ENCODE measurements at places on chromosomes 5 and 9.

DNA sequence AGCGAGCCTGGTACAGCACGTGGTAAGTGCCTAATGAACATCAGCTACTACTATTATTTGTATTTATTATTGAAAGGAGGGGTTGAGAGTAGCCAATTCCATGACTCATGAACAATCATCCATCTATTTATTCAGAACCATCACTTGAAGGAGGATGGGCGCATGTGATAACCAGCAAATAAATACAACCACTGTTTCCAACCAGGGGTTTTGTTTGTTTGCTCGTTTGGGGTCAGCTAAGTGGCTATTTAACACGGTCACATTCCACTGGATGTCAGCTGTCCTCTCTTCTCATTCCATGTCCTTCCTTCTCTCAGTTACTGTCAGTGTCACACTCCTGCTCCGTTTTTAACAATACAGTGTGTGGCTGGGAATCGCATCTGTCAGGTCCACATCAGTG, 8.6 kb downstream of the RAPGEF1 start:
- DNase-seq: no peak

DNA sequence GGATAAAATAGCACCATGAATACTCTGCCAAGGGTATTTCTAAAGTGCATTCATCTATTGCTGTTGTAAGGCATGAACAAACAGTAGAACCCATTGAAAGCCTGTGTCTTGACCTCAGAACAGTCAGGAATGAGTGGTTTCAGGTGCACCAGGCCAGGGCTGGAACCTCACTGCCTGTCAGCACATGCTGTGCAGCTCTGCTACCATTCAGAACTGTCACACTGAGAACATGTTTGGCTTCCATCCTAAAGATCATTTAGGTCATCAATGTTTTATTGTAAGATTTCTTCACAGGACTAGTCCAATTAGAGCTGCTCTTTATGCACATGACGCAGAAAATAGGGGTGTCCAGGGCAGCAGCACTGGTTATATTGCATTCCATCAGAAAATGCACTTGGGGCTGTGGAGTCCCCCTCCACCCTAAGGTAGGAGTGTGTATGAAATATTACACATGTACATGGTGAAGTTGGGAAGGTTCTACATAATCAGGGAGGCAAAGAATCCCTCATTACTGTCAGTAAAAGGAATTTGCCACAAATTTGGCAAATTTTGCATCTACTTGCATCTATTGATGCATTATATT, 408.0 kb downstream of the CTNND2 start:
- DNase-seq: no peak

DNA sequence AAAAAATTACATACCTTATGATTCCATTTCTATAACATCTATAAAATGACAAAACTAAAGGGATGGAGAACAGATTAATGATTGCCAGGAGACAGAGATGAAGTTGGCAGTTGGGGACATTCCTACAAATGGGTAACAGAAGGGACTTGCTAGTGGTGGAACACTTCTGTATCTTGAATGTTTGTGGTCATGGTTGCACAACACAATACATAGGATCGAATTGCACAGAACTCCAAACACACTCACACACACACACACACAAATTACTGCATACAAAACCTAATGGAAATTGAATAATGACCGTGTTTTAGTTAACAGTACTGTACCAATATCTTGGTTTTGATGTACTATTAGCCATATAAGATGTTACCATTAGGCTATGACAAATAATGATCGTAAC, 330.7 kb upstream of the POU5F2 start:
- DNase-seq: no peak

DNA sequence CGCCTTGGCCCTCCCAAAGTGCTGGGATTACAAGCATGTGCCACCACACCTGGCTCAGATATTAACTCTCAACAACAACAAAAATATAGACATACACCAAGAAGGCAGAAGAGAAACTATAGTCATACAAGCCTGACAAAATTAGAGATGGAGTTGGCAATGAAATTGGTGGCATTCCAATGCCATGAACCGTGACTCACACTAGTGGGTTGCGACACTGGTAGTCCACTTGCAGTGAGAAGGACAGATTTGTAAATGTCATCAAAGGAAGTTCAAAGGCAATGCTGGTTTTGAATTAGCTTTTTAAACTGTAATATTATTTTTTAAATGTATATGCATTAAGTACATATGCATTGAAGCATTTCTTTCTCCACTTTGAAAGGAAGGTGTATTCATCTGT, 8.5 kb upstream of the DNAJC25 start:
- no peak for DNase-seq

- DNase-seq: peak; percentile 58
These were observed 17.4 kb upstream of the ADRB2 start for GRCh38 chr5:148808864-148809642.

- DNase-seq: no peak
These were observed 302.6 kb downstream of the ACTL7B start for GRCh38 chr9:108553111-108553635.

DNA sequence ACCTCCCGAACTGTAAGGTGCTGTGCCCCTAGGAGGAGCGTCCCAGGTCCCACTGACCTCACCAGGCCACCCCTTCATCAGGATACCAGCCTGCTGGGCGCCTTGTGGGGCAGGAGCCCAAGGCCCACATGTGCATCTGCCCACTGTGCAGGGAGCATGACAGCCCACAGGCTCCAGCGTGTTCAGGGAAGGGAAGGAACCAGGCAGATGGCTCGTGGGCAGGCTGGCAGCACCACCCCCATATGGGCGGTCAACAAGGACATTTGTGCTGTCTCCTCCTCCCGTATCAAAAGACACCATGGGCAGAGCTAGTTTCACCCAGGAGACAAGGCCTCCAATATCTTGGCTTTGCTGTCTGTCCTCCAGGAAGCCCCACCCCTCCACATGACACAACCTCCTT, 85.5 kb upstream of the PPP1R26 start:
- no peak for DNase-seq

- DNase-seq: no peak
These were observed 167.2 kb downstream of the TTLL11 start for GRCh38 chr9:121925935-121926334.

- no peak for DNase-seq
These were observed 23.1 kb upstream of the PLPP6 start for GRCh38 chr9:4638968-4639367.

DNA sequence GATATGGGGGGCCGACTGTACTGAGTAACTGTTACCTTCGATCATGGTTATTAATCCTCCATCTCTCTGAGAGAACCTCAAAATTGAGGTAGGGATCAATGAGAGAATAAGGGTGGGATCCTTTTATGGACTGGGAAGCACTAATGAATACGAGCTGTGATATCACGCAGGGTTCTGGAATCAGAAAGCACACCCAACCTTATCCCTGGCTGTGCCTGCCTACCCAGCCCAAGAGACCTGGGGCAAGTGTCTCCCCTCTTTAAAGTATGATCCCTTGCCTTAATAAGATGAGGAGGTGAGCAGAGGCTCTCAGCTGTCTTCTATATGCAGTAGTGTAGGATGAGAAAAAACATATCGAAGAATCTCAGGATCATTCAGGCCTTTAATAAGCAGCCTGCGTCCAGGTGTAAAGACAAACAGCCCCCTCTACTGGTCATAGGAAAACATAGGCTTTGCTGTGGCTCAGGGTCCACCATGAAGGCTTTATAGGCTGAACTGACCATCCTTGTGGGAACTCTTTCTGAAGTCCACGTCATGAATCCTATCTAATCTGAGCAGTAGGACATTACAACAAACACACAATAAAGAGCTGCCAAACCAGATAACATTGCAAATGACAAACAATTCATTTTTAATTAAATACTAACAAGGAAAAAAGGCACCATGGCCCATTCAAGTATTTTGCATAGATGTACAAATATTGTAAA, 16.8 kb downstream of the NIPAL4 start:
- no peak for DNase-seq

- DNase-seq: no peak
These were observed 2.5 kb downstream of the PHF2 start for GRCh38 chr9:93578844-93579243.

DNA sequence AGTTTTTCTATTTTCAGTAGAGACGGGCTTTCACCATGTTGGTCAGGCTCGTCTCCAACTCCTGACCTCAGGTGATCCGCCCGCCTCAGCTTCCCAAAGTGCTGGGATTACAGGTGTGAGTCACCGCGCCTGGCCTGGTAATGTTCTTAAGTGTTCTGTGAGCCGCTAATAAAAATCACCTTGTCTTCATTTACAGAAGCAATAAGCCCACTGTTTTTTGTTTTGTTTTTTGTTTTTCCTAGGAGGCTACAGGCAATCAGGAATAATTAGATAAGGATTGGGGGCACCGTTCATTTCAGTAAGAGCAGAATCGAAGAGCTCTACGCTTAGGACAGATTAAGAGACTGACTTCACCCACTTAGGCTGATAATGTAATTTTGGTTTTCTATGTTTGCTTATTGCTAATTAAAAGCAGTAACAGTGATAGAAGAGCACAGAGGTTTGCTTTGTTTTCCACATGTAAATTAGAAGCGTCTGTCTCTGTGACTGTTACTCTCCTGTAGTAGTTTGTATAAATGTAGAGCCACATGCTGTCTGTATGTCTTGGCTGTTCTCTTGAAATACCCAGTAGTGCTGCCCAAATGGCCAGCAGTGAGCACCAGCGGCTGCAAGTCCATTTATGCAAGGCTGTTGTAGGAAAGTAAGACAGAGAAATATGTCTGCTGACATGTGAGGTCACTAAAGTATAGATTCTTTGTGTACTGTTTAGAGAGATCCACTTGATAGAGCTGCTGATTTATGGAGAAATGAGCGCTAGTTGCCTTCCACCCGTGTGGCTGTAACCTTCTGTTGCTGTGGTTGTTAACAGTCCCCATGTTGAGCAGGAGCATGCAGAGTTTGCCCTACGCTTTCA, 30.5 kb downstream of the TRIO start:
- DNase-seq: no peak

- no peak for DNase-seq
These were observed 97.9 kb upstream of the PCSK1 start for GRCh38 chr5:96530901-96531300.

DNA sequence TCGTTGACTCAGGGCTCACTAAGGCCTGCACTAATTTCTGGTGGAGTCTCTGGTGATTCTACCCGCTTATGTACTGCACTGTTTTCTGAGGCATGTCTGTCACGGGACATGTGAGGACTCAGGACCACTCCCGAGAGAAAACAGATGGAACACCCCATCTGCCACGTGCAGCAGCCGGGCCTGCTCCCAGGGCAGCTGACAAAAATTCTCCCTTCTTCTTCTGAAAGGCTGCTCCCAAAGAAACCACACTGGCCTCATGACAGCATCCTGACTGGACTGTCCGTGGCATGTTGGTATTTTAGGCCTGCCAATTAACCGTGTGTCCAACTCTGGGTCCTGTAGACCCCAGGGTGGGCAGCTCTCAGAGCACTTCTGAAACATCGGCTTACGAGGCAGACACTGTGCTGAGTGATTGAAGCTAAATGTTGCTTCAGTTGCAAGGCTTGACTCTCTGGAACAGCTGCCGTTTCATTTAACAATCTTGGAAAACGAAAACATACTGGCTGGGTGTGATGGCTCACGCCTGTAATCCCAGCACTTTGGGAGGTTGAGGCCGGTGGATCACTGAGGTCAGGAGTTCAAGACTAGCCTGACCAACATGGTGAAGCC, 39.0 kb downstream of the FAM240B start:
- no peak for DNase-seq

GRCh38 chr9:137077010-137077747, at the start of gene UAP1L1:
TSS of gene UAP1L1 (plus strand) at chr9:137077517. CDS start at chr9:137077533, 16 bp downstream.
- no peak for DNase-seq

DNA sequence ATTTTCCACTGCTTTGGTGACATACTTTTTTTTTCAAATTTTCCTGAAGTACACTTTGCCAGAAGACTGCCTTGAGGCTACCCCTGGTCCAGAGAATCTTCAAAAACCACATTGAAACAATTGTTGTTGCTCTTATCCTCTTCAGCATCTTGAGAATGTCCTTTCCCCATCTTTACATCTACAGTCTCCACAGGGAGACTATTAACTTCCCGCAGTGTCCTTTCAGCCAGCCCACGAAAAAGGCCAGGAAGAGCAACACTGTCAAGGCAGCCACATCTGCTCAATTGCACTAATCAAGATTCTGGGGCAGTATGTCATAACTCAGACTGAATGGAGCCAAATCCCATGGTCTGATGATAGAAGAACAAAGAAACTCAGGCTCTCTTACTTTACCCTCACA, 148.3 kb downstream of the ENC1 start:
- no peak for DNase-seq

GRCh38 chr9:92474587-92474986, 7.7 kb downstream of the ASPN start:
- DNase-seq: no peak

- no peak for DNase-seq
These were observed 51.2 kb downstream of the SLC1A3 start for GRCh38 chr5:36657563-36657995.

GRCh38 chr9:136521537-136521936, 24.3 kb downstream of the NOTCH1 start:
- no peak for DNase-seq

- DNase-seq: no peak
These were observed 299.7 kb downstream of the NPR3 start for GRCh38 chr5:33010846-33011245.

- DNase-seq: no peak
These were observed 438 bp downstream of the NSUN2 start for GRCh38 chr5:6632324-6632887.

- DNase-seq: no peak
These were observed 19.4 kb downstream of the NR2F1 start for GRCh38 chr5:93602241-93603077.

- DNase-seq: no peak
These were observed 76.0 kb downstream of the ARL15 start for GRCh38 chr5:54234304-54234933.

GRCh38 chr5:36685631-36686288, 79.4 kb downstream of the SLC1A3 start:
- no peak for DNase-seq

GRCh38 chr9:33158843-33159776, 8.0 kb downstream of the B4GALT1 start:
- DNase-seq: no peak

- DNase-seq: no peak
These were observed 73.1 kb upstream of the CCDC112 start for GRCh38 chr5:115369430-115370144.

DNA sequence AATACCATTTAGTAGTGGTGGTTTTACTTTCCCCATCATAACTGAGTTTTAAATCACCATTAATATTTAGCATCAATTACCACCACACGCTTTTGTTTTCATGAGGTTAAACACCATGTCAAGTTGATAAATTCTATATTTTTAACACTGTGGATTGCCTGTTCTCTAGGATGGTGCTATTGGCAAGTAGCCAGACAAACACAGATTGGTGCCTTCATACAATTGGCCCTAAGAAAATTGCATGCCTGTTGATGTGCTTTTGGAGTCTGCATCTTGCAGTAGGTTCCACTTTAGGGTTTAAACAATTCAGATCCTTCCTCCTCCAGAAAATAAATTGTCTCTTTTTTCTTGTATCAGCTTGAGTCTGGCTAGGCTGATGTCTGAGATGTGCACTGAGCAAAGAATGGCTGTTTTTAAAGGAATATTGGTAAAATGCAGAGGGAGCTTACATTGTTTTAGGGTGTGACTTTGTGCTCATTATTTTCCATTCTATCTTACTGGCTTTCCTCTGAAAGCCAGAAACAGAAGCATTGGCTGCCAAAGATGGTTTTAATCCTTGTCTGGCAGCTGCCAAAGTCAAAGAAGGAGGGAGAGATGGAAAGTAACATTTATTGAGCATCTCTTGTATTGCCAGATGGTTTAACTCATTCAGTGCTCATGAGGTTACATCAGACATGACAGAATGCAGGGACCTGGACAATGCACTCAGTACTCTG, 19.6 kb upstream of the MAN2A1 start:
- DNase-seq: no peak

Measured in GM12878 (cell line).